Vagina (tissue), 2 donors: ENCODE measurements at places on chromosomes 12 and 14. TPM values are rescaled to one million over a fixed set of nuclear protein-coding genes. Genes with fewer than 3 reads are reported as not detected.

CLEC1B gene
- not detected for total RNA-seq

RERG gene
- 31.9 TPM for total RNA-seq

EPYC gene
- total RNA-seq: not detected

PAWR gene
- 103 TPM for total RNA-seq

TMED10 gene
- total RNA-seq: 249 TPM

OR4M1 gene
- not detected for total RNA-seq

PLEKHG7 gene
- total RNA-seq: not detected
